GM03348 (cell line): ENCODE measurements at places on chromosomes 1 and 21.

- DNase-seq: no peak
Observed at GRCh38 chr1:96565546-96565945, 156.0 kb upstream of the PTBP2 start.

GRCh38 chr21:41634211-41634694 lies 126.3 kb upstream of the TMPRSS2 start:
- no peak for DNase-seq

GRCh38 chr1:218426343-218426657 lies 81.2 kb downstream of the TGFB2 start:
- no peak for DNase-seq

GRCh38 chr1:19038096-19038495 lies 81.6 kb upstream of the IFFO2 start:
- no peak for DNase-seq

DNA sequence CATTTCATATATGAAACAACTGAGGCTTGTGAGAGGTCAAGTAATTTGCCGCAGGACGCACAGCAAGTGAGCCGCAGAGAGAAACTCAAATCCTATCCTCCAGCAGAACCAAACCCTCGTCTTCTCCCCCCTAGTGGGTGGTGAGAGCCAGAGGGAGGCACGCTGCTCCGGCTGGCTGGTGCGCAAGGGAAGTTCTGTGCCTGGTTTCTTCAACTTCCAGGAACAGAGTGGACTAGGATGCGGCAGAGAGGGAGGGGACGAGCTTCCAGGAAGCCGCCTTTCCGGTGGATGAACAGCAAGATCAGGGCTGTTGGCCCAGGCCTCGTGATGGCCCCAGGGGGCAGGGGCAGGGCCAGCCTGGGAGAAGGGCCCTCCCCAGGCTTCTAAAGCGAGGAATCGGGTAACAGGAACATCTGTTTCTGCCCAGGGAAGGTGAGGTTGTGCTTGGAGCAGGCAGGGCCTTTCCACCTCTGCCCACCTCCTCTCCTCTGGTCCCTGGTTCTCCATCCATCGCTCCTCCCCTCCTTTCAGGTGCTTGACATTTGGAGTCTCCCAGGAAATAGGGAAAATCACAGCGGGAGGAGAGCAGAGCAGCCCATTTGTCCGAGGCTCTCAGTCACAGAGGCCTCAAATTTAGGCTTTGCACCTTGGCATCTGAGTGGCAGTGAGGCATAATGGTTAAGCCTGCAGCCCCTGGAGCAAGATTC lies 16.8 kb upstream of the PDIK1L start:
- peak; percentile 45 for DNase-seq

DNA sequence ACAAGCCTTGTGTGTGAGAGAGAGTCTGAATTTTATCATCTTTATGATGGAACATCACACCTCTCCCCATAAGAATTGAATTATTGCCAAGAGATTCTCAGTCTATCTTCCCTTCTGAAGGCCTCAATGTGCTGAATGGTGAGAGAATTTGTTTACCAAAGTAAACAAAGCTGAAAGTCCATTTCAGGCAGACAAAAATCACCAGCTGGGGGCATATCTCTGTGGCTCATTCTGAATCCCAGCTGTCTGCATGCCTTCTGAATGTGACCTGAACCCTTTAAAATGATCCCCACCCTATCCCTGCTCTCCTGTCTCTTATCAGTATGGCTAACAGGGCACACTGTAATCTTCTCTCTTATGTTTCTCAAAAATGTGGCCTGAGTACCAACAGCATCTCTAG lies 99.1 kb upstream of the CAMK1G start:
- DNase-seq: no peak

DNA sequence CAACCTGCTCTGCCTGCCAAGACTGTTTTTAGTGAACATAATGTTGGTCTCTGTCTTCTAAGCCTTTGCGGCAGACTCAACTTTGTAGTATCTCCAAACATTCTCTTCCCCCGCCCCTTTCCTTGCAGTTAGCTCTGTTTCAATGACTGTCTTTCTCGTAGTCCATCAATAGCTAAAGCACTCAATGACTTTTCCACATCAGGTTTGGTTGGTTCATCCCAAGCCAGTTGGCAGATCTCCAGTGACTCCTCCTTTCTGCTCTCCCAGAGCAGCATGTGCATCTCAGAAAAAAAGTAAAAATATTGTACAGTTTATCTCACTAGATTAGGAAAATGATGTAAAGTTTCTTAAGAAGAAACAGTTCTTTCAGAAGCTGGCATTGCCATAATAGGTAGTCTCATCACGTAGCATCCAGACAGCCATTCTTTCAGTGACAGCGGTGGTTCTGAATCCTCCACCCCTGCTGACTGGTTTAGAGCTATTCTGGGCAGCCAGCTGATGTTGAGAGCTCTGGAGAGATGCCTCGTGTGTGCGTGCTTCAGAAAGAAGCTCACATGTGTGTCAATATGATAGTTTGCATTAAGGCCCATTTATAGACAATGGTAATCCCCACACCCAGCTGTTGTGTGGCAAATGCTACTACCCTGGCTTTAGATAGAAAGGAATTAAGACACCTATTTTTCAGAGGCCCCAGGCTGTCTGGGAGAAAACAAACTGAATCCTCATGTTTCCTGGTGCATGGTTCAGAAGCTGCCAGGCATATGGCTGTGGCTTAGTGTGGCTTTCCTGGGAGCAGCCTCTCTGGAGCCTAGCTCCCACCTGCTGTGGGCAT lies 53.2 kb downstream of the CNN3 start:
- DNase-seq: peak; percentile 39

- DNase-seq: peak; percentile 63
Observed at GRCh38 chr1:158117854-158118704, 62.6 kb upstream of the CD1D start.

DNA sequence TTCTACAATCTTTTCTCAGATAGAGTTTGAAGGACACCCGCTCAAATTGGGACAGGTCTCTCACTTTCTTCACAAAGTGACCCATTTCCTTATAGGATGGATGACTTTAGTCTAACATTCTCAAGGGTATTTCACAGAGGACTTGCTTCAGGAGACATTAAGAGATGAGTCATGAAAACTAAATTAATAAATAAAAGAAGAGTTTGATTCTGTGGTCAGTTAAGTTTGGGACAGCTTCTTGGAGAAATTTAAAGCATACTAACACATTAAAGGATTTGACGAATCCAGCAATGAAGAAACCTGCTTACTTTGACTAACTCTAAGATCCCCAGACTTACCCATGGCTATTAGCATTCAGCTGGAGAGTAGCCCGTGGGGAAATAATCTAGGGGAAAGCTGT lies 95.6 kb upstream of the RAB3GAP2 start:
- DNase-seq: no peak

DNA sequence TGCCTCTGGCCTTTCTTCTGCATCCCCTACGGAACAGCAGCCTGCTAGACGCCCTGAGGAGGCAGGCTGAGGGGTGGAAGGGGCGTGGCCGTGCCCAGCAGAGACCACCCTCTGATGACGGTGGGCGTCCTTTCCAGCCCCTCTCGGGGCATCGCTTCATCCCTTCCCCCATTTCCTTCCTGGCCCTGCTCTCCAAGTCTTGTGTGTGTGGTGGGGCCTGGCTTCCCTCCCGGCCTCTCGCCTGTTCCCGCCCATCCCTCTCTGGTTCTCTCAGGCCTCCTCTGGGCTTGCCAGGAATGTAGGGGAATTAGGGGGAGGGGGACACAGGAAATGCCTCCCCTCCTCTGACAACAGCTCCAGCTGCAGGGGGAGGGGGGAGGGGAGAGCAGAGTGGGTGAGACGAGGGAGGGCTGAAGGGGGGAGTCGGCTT lies 51.1 kb downstream of the SKI start:
- DNase-seq: peak; percentile 89

DNA sequence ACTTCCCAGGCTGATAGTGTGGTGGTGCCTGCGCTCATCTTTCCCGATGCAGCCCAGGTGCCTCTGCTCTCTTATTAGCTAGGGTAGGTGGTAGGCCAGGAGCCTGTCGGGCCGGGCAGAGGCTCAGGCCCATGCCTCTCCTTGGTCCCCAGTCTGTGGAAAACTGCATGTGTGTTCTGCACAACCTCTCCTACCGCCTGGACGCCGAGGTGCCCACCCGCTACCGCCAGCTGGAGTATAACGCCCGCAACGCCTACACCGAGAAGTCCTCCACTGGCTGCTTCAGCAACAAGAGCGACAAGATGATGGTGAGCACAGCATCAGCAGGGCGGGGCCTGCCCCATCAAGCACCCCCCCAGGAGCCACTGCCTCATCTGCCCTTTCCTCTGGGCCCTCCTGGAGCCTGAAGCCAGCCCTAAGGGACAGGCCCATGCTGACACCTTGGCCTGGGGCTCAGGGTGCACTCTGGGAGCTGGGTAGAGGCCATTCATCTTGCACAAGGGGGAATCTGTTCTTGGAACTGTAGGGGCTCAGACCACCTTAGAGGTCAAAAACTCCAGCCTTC lies 38.6 kb downstream of the PKP1 start:
- DNase-seq: no peak

DNA sequence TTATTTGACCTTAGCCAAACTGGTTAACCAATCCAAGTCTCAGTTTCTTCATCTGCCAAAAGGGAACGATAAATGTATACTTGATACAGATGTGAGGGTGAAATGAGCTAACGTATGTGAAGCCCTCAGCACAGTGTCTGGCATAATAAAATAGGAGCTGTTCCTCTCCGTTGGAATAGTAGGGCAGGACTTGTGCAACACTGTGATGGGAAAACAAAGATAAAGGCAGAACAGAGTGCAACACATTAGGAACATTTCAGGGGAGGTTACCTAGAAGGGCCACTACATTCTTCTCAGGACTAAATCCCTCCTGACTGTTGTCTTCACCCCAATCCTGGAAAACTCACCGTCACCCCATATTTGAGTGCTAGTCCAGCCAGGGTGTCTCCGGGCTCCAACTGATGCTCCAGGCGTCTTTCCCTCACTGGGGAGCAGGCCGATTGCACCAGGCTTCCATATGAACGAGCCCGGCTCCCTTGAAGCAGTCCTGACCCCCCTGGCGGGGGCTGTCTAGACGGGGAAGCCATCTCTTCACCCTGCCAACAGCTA lies 896 bp downstream of the LYSMD1 start:
- no peak for DNase-seq

DNA sequence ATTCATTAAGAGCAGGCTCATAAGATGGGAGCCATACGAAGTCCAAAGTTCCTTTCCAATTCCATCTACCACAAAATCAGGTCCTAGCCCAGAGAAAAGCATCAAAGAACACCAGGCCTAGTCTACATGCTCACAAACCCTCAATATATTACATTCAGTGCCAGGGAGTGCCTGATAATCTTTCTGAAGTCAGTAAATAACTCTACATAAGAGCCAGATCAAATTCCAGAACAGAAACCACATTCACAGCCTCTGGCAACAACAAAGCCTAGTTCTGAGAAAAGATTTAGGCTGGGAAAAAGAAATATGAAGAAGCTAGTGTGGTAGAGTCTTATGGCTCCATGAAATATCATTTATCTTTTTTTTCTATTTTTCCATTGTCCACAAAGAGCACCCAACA lies 40.5 kb upstream of the RBBP5 start:
- peak; percentile 30 for DNase-seq

DNA sequence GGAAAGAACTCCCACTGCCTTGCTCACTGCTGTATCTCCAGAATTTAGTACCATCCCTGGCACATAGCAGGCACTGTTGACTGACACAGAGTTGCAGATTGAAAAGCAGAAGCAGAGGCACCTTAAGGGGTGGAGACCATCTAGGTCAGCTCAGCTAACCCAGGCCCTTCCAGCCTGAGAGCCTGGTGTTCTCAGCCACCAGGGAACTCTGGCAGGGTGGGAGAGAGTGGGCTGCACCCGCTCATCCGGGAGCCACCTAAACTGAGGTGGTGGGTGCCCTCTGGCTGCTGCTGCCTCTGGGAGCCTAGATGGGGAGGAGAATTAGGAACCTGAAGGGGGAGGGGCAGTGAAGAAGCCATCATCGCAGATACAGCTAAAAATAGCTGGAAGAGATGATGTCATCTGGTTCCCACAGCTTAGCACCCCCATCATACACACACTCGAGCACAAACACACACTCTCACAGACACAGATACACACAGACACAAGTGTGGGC lies 1.5 kb upstream of the TSPAN1 start:
- peak; percentile 36 for DNase-seq

DNA sequence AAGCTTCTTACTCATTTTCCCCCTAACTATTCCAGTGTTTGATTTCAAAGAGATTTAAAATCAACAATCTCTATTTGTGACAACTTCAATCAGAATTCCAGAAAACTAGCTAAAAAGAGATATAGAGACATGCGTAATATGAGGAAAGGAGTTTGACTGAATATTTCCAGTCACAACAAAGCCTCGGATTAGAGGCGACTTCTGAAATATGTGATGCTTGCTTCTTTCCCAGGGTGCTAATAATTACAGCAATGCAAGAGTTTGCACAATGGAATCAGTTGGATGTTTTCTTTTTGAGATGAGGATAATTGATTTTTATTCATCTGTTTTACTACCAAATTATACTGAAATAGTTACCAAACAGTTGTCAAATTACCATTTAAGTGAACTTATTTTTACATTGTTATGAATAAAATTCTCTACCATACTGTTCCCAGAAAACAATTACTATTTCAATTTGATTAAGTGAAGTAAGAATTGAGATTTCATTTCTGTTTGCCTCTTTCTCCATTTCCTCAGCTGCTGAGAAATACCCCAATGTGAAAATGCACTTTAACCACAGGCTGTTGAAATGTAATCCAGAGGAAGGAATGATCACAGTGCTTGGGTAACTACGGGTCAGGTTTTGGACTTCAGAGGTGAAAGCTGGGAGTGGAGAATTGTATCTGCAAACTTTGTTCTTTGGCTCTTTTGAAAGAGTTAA lies 28.1 kb downstream of the KMO start:
- no peak for DNase-seq

DNA sequence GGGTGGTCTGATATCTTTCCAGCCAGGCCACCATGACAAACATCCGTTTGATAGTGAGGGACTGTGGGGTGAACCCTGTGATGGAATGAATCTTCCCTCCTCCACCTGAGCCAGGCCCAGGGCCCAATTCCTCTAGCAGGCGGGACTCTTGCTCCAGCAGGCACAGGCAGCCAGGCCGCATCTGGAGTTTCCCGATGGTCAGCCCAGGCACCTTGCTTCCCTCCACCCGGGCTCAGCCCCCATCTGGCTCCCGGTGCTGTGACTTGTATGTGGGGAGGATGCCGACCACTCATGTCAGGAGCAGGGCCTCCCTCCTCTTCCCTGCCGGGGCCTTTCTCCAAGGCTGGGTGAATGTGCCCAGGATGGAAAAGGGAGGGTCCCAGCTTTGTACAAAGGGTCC lies 21.0 kb downstream of the KCNAB2 start:
- no peak for DNase-seq

GRCh38 chr1:94725566-94725965 lies 94.6 kb upstream of the SLC44A3 start:
- no peak for DNase-seq

DNA sequence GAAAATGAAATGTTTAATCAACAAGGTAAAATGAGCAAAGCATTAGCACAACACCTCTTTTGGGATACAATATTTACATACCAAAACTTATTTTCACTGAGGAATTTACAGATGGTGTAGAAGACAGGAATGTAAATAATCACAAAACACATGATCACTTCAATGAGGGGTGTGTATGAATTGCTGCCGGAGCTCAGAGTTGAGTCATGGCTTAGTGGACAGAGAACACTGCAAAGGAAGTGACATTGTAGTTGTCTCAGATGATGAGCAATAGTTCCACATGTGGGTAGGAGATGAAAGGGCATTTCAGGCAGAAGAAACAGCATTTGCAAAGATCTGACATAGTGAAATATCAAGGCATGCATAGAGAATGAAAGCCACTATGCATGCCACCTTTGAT lies 5.6 kb upstream of the KPRP start:
- DNase-seq: peak; percentile 76

GRCh38 chr1:202167708-202168415 lies 7.5 kb upstream of the PTPN7 start:
- peak; percentile 81 for DNase-seq

GRCh38 chr1:206666031-206666561 lies 18.6 kb upstream of the MAPKAPK2 start:
- no peak for DNase-seq
